ENCODE measurements at places on chromosomes 11 and 22.

DNA sequence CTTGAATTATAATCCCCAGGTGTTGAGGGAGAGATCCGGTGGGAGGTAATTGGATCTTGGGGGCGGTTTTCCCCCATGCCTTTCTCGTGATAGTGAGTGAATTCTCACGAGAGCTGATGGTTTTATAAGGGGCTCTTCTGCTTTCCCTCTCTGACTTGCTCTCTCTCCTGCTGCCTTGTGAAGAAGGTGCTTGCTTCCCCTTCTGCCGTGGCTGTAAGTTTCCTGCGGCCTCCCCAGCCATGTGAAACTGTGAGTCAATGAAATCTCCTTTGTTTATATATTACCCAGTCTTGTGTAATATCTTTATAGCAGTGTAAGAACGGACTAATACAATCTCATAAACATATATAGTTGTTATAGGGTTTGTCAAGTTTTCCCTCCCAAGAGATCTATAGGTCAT is 32.8 kb downstream of the KCNE3 start:
- no peak for DNase-seq

- DNase-seq: no peak
These were observed 109.7 kb upstream of the GALNT18 start for GRCh38 chr11:11731311-11732083.

GRCh38 chr11:112744041-112744440 is 217.2 kb upstream of the NCAM1 start:
- no peak for DNase-seq

DNA sequence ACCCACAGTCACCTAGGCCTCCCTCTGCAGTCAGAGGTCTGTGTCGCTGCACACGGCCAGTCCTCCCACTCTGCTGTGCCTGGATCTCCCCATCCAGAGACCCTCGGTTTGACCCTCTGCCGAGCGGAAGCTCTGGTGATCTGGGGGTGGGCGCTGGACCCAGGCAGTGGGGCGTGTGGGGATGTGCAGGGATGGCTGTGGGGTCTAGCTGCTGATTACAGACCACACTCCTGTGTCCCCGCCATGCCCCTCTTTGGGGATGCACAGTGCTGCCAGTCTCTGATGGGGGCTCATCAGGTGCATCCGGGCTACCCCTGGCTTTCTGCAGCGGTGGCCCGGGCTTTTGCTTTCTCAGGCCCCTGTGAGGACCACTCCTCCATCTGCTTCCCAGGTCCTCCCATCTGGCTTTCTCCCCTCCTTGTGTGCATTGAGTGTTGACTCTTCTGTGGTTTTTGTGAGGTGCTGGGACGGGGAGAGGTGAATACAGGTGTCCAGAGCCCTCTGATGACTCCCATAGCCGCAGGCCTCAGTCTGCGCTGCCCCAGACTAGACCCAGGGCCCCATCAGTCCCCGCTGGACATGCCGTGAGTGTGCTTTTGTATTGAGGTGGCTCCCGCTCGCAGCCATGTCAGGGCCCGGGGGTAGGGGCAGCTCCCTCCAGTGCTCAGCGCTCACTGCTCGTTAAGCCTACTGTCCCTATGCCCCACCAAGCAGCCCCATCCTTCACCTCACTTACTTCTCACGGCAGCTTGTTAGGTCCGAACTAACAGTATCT is 251.6 kb downstream of the TBC1D22A start:
- DNase-seq: no peak

DNA sequence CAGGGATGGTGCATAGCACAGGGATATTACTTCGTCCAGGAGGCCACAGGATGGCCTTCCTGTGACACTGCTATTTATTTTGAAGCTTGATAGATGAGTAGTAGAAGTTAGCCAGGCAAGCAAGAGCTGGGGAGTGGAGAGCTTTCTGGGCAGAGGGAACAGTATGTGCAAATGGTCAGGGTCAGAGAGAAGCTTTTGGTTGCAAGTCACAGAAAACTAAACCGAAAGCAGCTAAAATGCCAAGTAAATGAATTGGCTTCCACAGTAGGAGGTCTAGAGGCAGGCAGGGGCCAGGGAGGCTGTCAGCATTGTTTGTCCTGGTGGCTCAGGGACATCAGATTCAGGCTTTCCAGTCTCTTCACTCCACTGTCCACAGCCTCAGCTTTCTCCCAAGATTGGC is 247.5 kb downstream of the GRIK4 start:
- DNase-seq: no peak

DNA sequence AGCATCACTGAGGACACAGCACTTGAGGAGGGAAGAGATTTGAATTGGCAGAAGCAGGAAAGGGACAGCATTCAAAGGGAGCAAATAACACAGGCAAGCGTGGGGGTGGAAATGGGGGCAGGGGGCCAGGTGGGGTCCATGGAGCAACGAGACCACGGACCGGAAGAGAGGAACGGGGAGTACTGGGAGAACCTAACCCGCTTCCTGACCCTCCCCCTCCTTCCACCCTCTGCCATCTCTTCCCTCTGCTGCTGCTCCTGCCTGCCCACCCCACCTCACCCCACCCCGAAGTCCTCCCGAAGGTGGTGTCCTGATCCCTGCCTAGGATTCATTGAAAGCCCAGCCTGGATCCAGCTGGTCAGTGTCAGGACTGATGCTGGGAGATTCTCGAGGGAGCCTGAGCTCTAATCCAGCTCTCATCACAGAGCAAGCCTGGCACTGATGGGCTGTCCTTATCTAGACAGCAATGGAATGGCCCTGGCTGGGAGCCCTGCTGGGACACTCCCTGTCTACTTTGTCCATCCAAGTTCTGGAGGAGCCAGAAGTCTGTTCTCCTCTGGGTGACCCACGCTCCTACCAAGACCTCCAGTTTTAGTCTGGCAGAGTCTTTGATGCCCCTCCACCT is 105.0 kb downstream of the TRIM29 start:
- DNase-seq: no peak

- no peak for DNase-seq
These were observed 12.1 kb downstream of the RNH1 start for GRCh38 chr11:494761-495536.

GRCh38 chr11:47775240-47775869 is 8.2 kb upstream of the FNBP4 start:
- DNase-seq: no peak

DNA sequence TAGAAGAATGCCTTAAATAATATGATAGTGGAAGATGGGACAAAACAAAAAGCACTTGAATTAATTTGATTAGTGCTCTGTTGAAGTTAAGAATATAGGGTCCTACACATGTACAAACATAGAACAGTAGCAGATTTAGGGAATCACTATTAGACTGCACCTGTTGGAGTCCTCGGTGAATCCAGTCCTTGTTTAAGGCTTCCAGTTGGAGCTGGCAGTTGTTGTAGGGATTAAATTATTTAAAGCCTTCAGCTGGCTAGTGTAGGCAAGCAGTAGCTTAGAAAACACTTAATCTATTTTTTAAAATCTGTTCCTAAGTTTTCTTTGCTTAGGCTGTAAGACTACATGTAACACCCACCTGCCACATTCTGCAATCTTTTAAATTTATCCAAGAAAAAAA is 24.5 kb upstream of the CSTF3 start:
- DNase-seq: no peak

DNA sequence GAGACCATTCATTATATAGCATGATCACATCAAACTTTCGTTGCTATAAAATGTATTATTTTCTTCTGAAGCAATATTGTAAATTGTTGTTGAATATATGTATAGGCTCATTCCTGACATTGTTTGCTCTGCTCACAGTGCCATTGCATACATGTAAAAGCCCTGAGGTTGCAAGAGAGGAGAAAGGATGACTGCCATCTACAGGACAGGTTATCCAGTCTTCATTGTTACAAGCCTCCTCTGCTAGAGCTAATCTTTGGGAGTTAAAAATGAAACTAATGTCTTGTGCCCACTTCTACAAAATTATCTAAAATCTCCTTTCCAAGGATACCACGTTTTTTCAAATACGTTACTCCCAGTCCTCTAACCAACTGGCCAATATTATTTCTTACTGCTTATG is 16.4 kb upstream of the OR5AL1 start:
- no peak for DNase-seq

- no peak for DNase-seq
These were observed 664 bp upstream of the OR10A4 start for GRCh38 chr11:6875761-6876160.

DNA sequence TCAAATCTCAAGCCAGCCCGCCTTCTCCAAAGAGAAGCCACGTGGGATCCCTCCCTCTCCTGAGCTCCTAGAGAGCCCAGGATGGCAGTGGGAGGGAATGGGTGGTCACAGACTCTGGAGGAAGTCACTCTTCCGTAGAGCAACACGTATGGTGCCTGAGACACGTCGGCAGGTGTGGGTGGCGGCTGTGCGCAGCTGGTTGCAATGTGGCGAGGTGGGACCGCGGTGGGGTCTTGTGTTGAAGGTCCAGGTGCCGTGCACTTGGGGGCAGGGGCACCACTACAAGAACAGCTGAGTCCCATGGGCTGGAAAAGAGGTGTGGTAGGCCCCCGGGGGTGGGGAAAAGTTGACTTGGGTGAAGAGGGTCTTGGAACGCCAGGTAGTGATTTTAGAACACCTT is 13.4 kb upstream of the CCND1 start:
- DNase-seq: no peak

DNA sequence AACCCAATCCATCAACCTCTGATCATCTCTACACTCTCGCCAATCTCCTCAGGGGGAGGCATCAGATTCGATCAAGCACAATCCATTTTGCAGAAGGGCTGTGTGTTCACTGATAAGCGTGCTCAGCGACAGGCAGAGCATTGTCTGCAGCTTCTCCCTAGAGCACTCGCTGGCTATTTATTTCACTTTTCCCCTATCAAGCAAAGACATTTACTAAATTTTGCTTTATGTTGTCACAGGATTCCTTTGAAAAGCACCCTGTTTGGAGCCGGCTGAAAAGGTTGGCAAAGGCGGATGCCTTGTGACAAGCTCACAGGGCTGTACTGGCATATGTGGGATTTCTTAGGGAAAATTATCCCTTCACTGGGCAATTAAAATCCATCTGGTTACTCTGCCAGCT is 1381.5 kb upstream of the TENM4 start:
- DNase-seq: no peak

DNA sequence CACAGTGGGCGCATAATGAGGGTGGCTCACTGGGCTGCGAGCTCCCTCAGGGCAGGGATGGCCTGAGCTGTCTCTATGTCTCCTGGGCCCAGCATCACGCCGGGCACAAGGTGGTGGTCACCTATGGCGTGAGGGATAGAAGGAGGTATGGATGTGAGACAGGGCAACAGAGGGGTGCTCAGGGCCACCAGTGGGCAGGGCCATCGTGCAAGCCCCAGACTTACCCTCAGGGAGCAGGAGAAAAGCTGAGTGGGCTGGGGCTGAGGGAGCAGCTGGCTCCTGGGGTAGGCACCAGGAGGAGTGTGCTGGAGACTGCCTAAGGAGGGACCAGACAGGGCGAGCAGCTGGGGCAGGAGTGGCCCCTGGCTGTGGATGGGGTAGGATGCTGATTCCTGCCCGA is 34.3 kb upstream of the KLHL35 start:
- DNase-seq: no peak

DNA sequence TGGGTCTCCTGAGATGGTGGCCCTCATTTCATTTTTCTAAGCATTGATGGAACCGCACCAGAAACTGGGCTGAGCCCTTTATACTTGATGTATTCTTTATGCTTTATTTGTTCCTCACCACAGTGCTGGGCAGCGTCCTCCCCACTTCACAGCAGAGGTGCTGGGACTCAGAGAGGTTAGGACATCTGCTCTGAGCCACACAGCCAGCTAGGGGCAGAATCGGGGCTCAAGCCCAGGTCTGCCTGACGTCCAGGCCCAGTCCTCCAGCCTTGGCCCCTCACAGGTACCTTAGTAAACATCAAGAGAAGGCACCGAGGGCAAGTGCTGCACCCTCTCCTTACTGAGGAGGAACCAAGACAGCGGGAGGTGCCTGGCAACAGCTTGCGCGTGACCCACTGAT is 20.2 kb upstream of the SHISAL1 start:
- DNase-seq: no peak

- DNase-seq: no peak
These were observed 41.0 kb upstream of the XKR3 start for GRCh38 chr22:16866167-16866566.

DNA sequence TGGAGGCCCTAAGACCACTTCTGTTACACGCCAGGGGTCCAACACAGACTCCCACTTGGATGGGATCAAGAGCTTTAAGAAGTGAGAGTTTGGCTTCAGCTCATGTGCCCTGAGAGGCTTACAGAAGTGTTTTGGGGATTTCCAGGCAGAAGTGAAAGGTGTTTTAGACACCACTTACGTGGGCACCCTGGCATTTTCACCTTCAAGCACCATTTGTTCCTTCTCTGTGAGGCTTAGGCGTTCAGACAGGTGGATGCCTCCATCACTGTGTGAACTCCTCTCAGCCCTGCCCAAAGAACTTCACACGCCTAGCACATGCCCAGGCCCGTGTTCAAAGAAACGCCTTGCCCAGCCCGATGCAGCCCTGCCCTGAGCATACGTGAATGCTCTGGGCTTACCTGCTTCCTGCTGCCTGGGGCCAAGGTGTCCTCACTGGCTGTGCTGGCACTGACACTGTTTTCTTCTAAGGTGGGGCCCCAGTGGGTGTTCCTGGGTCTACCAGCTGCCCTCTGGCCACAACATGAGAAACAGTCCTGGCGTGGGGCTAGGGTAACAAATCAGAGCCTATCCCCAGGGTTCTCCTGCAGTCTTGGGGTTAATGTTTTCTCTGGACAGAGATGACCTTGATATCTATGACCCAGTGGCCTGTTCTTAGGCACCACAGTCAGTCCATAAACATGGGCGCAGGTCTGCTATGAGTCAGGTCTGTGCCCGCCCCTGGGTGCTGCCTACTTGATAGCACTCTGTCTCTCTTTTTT is 34.0 kb downstream of the AMPD3 start:
- DNase-seq: no peak

- DNase-seq: no peak
These were observed 108.2 kb upstream of the CD44 start for GRCh38 chr11:35030716-35031213.

- DNase-seq: no peak
These were observed 33.2 kb upstream of the TCF20 start for GRCh38 chr22:42303396-42304323.

GRCh38 chr11:35321532-35322317 is 97.6 kb downstream of the SLC1A2 start:
- no peak for DNase-seq

- DNase-seq: no peak
These were observed 5.1 kb downstream of the TOLLIP start for GRCh38 chr11:1304380-1304779.

- no peak for DNase-seq
These were observed 349.8 kb downstream of the DCDC1 start for GRCh38 chr11:31019786-31020185.

- DNase-seq: peak; percentile 69
These were observed at the start of gene ASPHD2 for GRCh38 chr22:26428515-26429457. ASPHD2 (plus strand) TSS chr22:26429260; CDS start chr22:26433616, 4,356 bp downstream.

- no peak for DNase-seq
These were observed 23.4 kb downstream of the CELSR1 start for GRCh38 chr22:46513908-46514550.

DNA sequence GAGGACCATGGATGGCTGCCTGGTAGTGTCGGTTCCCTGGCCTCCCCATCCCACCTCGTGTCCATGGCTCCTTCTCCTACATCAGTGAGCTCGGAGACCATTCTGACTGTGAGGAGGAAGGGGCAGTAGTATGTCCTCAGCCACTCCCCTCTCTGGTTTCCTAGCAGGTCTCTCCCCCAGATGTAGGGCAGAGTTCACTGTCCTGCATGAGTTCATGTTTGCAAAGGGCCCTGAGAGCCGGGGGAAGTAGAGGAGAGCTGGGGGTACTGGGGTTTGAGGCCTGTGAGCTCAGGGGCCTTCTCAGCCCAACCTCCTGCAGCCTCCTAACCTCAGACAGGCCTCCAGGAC is 18.4 kb upstream of the ST3GAL4 start:
- no peak for DNase-seq

Data from activated gamma-delta T cell treated with Interleukin-2 at 50 U/mL for 16 hours (primary cell).